ENCODE measurements at places on chromosomes 7 and 10. TPM values are rescaled to one million over a fixed set of nuclear protein-coding genes. Genes with fewer than 3 reads are reported as not detected.

- no peak for DNase-seq
Observed at GRCh38 chr7:126495001-126495400, 757.7 kb downstream of the GRM8 start.

GRCh38 chr7:6166443-6166891, 106.0 kb downstream of the CYTH3 start:
- no peak for DNase-seq

DNA sequence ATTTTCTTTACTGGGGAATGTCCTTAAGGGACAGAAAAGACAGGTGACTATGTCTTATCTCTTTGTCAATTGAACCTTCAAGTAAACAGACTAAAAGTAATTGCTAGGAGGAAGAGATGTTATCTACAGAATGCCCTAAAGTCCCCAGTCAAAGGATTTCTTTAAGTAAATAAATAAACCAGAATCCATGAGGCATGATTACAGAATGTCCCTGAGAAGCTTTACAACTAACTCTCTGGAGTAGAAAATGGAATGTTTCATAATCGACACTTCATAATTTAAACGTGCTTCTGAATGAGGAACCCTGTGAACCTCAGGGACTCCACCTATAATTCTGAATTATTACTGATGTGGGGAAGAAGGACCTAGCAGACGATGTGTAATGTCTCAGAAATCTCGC, 187.9 kb upstream of the IMMP2L start:
- no peak for DNase-seq

GRCh38 chr7:99461221-99461620, 4.7 kb downstream of the ATP5MF start:
- DNase-seq = no peak

DNA sequence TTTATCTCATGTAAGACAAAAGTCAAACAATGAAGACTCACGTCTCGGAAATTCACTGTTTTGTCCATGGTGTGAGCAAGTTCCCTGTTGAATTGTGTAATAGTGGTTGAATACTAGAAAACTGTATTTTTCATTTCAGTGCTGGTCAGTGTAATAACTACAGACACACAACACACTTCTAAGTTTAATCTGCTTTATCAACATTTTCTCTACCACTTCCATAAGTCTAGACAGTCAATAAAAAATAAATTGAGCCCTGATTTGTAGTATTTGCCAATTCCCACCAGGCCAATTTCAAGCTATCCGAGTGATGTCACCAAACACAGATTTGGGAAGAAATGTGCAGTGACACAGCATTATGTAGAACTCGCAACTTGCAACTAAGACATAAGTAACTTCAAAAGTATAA, 81.9 kb downstream of the GPR141 start:
- no peak for DNase-seq

DNA sequence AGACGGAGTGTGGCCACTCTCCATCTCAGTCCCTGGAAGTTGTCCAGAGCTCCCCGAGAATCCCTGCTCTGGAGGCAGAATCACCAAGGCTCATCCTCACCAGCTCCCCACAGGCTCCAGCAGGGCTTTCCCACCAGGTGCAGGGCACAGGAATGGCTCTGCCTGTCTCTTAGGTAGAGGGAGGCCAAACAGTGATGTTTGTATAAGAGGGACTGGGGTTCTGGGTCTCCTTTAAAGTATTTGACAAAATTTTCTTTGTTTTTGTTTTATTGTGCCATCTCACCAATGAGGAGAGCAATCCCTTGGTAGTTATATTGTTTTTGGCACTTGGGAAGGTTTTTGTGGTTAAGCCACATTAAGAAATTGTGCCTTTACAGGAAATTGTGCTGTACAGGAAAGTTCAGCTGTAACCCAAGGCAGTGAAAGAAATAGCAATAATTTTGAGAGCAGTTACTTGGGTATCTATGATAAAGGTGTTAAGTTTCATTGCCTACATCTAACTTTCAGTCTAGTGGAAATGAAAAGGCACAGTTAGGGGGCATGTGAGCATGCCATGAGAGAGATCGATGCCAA, 219.3 kb upstream of the PRSS58 start:
- DNase-seq = no peak

DNA sequence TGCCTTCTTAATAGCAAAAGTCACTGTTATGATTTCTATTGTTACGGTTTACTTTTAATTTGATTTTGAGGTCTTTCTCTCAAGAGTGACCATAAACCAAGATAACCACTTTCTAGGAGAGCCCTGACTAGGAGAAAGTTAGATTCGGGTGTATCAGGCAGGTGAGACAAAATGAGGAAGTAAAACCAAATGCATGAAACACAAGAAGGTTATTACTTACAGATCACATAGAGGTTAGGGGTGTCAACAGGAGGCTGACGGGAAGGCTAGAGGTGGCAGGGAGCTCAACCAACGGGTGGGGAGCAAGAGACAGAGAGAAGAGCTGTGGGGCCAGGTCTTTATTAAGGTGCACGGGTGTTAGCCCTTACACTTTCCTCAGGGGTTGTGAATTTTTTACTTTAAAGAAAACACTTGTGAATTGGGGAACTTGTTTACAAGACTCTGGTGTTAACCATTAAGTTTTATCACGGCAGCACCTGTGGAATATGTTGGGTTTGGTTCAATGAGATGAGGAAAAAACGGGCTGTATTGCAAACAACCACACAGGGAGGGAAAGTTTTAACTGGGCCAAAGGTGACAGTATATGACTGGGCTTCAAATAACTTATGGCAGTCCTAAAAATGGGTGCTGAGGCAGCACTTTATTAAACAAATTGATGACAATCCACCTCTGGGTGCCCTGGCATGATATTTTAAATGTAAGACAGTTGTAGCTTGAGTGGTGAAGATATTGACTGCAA, 154.9 kb downstream of the SDHAF3 start:
- no peak for DNase-seq

- peak; percentile 77 for DNase-seq
Observed at GRCh38 chr7:134140889-134141867, 14.0 kb downstream of the LRGUK start.

DNA sequence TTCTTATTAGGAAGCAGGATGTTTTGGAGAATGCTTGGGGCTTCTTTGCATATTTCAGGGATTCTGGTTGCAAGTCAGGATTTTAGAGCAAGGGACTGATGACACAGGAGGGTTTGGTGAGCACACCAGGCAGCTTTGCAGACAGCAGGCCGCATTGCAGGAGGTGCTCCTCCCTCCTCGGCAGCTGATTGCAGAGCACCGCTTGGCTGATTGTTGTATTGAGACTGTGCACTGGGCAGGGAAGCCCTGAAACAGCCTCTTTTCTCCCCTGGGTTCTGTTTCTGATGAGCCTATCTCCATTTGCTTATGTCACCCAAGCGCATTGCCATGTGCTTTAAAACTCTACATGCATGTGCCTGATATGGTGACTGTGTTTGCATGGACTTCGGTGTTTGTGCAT, 769.6 kb downstream of the GRID1 start:
- DNase-seq = no peak

DNA sequence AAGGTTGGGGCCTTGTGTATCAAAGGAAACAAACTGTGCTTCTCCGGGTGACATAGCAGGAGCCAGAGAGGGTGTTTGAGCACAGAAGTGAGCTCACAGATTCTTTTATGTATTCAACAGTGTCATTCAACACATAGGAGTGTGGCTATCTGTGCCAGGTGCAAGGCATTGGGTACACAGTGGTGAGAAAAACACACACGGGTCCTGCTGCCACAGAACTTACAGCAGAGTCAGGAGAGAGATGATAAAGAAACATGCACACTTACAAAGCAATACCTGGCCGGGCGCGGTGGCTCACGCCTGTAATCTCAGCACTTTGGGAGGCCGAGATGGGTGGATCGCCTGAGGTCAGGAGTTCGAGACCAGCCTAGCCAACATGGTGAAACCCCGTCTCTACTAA, 16.3 kb upstream of the ECHDC3 start:
- DNase-seq = no peak

GRCh38 chr10:598415-599170, 90.9 kb downstream of the DIP2C start:
- DNase-seq = no peak

GRCh38 chr7:143979359-143979758, 20.8 kb upstream of the OR6B1 start:
- DNase-seq = peak; percentile 66

- DNase-seq = no peak
Observed at GRCh38 chr10:94627511-94627910, 56.0 kb upstream of the CYP2C18 start.

DNA sequence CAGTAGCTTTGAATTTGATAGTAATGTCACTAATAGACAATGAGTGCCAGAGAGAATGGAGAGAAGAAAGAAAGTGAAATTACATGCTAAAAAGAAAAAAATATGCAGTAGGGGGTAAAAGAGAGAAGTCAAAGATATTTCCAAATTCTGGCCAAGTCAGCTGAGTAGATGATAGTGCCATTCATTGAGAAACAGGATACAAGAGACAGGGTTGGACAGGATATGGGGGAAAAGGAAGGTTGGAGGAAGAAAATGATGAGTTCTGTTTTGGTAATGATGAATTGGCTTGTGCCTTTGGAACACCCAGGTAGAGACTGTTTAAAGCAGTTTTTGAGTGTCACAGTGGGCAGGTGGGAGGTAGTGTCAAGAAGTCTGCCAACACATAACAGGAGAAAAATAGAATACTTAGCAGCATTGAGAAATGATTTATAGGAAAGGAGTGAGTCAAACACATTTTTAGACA, 78.3 kb downstream of the LRRC17 start:
- peak; percentile 4 for DNase-seq

- no peak for DNase-seq
Observed at GRCh38 chr10:69045441-69046300, 42.2 kb upstream of the SRGN start.

DNA sequence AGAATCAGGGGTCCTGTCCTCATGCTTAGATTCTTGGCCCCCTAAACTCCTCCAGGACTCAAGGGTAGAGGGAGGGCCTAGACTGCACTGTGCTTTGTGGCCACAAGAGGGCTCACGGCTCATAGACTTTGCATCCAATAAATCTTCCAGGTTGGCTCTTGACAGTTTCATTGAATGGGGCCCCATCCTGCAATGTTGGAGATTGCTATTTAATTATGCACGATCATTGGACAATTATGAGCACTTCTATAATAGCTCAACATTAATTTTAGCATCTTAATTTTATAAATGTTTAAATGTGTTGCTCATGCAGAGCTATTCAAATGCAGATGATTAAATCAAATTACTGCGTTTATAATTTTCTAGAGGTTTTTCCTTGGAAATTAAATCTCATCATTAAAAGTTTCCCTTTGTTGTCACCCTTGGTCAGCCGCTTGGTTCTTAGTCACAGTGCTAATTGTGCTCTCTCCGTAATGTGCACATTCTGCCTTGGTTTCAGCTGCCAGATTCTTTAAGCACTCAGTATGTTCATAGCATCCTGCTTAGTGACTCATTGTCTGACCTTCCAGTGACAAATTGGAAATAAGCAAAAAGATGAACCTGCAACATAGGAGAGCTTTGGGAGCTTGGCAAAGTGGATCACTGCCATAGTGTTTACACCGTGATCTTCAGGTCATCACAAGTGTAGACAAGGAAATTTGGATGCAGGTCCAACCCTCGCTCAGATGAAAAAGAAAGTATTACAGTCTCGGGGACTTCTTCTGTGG, 33.4 kb upstream of the PLPP4 start:
- peak; percentile 36 for DNase-seq

- no peak for DNase-seq
Observed at GRCh38 chr7:40447345-40447744, 312.5 kb downstream of the SUGCT start.

DNA sequence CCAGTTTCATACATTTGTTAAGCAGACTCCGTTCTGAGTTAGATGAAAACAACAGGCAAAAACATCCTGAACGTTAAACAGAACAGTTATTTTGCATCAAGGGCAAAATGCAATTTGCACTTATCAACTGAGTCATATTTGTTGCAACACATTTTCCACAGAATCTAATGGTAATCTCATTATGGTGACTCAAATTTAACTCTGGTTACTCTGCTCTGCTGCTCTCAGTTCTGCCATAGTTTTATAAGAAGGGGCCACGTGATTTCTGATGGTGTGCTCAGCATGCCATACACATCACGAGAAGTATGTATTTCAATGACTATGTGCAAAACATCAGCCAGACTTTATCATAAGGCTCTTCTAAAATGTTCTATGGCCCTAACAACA, 148.8 kb downstream of the CHCHD3 start:
- no peak for DNase-seq

DNA sequence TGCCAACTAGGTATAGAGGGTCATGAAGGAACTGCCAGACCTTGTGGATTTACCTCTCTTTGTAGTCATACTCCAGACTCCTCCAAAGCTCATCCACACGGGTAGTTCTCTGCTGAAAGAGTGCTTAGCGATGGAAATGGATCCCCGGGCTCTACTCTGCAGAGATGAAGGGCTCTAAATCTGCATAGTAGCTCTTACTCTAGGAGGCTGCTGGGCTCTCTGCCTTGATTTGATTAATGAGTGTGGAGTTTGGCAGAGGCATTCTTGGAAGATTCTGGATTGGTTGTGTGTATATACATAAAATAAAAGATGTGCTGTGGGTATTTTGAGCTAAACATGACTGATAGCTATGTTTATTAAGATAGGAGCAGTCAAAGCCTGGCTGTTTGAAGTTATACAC, 21.3 kb upstream of the CPXM2 start:
- DNase-seq = no peak

GRCh38 chr7:73618538-73618937, 5.8 kb downstream of the MLXIPL start:
- no peak for DNase-seq

GRCh38 chr7:21828841-21829240, 116.9 kb downstream of the CDCA7L start:
- no peak for DNase-seq

DNA sequence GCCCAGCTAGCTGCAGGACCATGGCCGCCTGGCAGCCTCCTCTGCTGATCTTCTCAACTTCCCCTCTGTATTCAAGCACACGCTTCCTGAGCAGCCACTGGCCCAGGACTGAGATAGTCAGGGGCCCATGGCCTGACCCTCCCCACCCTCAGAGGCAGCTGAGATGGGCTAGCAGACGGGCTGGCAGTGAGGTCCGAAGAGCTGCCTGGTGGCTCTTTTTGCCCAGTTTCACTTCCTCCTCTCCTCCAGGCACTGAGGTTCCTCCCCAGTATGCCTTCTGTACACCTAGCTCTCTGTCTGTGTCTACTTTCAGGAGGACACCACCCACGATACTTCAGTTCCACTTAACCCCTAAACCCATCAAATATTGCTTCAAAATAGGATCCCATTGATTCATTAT, 395.6 kb downstream of the TNS3 start:
- DNase-seq = no peak

Gene PRSS1
- not detected for polyA plus RNA-seq

Gene TSPAN12
- 0.41 TPM for polyA plus RNA-seq

Gene PHYH
- 26.6 TPM for polyA plus RNA-seq

Gene AMPH
- 0.26 TPM for polyA plus RNA-seq

Gene PGAM2
- polyA plus RNA-seq = not detected

Gene ZNF25
- polyA plus RNA-seq = 2.7 TPM

Gene PARD3
- polyA plus RNA-seq = 88.7 TPM

Gene DEPP1
- polyA plus RNA-seq = 0.22 TPM

Gene TRPV5
- polyA plus RNA-seq = not detected

Gene SEMA3E
- polyA plus RNA-seq = 1.2 TPM

Gene STAMBPL1
- 29.0 TPM for polyA plus RNA-seq

Data from A549 (cell line).